ENCODE measurements at places on chromosomes 6 and 20. TPM values are rescaled to one million over a fixed set of nuclear protein-coding genes. Genes with fewer than 3 reads are reported as not detected.

GRCh38 chr6:158560836-158561320 lies 987 bp downstream of the TMEM181 start:
- peak; percentile 17 for DNase-seq

DNA sequence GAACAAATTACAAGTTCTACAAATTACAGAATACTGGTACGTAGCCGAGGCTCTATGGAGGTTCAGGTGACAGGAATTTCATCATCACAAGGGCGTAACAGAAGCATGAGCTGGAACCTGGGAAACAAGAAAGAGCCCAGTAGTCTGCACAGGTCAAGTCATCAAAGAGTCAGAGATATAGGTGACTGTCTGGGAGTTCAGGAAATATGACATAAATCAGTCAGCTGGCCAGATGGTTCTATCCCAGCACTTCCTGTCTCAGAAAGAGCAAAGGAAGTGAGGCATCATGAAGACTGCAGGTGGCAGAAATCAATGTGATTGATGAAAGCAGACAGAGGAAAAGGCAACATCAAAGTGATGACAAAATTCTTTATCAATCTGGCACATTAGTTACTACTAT lies 23.3 kb downstream of the MYCT1 start:
- DNase-seq: no peak

DNA sequence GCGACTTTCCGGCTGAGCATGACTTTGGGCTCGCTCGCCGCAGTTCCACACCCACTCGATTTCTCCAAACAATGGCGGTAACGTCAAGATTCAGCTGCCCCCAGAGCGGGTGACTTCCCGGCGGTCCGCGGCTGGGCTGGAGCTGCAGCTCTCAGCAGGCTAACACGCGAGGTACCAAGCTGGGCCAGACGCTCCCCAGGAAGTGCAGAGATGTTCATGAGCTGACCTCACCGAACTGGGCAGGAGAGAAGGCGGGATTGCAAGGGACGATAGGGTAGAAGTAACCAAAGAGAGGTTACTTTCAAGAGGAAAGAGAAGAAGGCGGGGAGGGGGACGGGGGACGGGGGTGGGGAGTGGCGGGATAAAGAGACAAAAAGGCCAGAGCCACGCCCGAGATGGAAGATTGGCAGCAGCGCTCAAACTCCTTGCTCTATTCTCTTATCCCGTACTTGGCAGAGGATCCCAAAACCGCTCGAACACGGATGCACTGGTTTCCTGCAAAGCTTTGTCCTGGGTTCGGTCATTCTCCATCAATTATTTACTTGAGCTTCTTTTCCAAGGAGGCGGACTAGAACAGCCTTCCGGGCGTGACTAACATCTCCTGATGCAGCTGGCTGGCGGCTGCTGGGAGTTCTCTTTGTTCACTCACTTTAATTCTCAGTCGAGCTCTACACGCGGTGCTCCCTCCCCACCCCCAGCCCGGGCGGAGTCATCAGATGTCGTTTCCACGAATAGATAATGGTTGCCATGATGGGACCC lies at the start of gene MTCL3:
MTCL3 (minus strand) TSS at position 626 of the 759 bp plus-strand sequence.
- peak; percentile 18 for DNase-seq

DNA sequence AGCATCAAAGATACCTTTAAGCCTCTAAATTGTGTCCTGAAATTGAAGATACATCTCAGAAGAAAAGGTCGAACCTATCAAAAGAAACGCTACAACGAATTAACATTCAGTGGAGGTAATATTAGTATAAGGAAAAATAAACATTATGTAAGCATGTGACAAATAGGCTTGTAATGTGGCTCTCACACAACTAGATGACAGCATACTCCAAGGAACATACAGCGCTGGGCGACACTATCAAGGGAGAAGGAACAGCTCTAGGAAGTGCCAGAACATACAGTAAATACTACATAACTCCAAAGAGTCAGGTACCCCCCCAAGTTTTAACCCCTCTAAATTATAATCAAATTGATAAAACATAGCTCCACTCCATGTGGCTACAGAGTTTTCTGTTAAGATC lies 103.5 kb downstream of the LAMP5 start:
- DNase-seq: no peak

DNA sequence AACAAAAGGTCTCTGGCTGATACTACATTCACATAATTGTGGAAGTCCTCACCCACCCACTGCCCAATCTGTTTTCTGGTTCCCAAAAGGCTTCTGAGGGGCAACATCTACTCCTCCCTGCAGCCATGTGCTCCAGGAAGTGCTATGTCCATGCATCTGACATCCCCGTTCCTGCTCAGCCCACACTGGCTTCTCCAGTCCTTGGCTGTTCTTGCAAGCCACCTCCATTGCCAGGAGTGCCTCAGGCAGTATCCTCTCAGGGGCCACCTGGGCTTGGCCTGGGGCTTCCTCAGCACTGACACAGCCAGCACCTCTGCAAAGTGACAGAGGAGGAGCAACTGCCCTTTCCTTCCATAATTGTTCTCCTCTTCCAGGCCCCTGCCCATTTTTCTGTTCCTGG lies 18.3 kb downstream of the ARHGAP18 start:
- no peak for DNase-seq

- DNase-seq: no peak
These were observed 51.6 kb downstream of the UBE2V1 start for GRCh38 chr20:50061151-50062005.

DNA sequence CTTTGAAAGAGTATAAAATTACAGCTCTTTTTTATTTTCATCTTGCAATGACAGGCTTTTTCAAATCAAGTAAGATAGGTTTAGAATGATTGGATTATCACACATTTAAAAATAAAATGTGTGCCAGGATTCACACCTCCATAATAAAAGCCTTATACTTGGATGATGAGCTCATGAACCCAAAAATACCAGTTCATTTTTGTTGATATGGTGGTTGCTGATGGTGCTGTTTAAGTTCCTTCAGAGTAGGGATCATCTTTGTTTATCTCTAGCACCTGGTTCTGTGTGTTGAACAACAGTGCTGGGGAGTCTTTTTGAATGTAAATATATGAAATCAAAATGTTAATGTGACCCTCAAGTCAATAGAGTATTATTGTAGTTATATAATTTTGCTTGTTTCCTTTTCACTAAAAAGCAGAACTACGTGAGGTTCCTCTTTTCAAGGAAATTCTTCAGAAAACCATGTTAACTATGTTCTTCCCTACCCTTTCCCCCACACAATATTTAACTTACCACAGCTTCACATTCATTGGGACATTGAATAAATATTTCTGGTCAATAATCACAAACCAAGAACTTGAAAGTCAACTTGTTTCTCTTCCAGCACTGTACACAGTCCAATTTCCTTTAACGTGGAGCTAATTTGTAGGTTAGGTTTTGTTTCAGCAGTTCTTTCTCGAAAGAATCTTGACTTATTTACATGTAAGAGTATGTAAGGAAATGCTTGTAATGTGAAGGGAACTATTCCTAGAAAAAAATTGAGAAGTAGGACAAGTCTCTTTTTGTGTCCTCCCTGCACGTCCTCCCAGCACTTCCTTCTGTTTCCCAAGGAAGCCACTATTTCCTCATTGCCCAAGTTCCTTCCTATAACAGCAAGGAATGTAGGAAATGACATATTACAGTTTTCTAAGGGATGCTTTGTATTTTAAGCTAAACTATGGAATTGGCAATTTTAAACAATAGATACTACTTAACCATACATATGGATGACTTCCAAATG lies 945.9 kb upstream of the CITED2 start:
- no peak for DNase-seq

DNA sequence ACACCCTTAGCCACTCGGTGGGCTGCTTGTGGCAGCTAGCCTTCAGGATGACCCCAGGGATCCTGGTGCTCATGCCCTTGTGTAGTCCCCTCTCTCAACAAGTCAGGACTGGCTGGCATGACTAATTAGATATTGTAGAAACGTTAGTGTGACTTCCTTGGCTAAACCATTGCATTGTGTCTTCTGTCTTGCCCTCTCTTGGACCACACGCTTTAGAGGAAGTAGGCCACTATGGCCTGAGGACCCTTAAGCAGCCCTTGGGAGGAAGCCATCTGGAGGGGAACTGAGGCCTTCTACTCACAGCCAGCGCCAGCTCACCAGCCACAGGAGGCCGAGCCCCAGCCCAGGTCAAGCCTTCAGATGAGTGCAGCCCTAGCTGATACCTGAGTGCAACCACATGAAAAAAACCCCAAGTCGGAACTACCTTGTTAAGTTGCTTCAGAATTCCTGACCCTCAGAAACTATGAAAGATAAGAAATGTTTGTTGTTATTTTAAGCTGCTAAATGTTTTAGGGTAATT lies 10.1 kb downstream of the ANGPT4 start:
- DNase-seq: no peak

DNA sequence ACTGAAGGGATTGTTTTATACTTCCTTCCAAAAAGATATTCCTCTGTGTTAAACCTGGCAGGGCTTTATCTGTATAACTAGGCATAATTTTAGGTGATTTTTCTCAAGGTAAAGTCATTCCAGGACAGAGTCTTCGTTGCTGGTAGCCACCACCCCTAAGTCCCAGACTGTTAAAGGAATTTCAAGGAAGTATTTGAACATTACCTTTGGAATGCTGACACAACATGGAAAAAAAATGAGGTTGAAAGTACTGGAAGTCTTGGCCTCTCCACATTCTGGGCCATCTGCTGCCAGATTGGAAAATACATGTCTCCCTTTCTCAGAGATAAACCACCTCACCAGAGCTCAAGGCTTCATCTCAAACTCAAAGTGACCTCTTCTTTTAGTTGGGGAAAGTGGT lies 27.0 kb upstream of the ETV7 start:
- DNase-seq: no peak

- no peak for DNase-seq
These were observed 408.6 kb upstream of the IMPG1 start for GRCh38 chr6:76481101-76481500.

- DNase-seq: no peak
These were observed 52.9 kb downstream of the EPHA7 start for GRCh38 chr6:93366506-93366905.

GRCh38 chr6:32790306-32790705 lies 26.5 kb downstream of the HLA-DOB start:
- DNase-seq: no peak

- no peak for DNase-seq
These were observed 21.0 kb downstream of the TUBB2B start for GRCh38 chr6:3206339-3207015.

- no peak for DNase-seq
These were observed 13.5 kb upstream of the XRN2 start for GRCh38 chr20:21289651-21290050.

- no peak for DNase-seq
These were observed 25.0 kb downstream of the TAB2 start for GRCh38 chr6:149342525-149342924.

DNA sequence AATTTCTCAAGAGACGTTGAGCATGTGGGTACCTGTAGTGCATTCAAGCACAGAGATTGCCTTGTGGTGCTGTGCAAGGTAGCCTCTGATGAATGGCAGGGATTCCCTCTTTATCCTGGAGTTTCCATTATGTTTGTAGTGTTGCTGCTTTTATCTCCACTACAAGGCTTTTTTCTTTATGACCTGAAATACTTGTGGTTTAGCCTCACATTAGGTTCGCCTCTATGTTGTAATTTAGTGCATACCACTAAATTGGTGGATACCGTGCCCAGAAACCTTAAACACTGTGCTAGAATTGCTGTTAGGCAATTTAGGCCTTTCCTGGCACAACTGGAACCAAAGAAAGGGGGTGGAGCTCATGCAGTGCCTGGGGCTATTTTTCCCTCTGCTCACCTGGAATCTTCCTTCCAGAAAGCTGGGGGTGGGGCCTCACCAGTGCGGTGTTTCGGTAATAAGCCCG lies 76.8 kb downstream of the NCOA7 start:
- DNase-seq: no peak

GRCh38 chr6:89494131-89494793 lies 61.3 kb downstream of the ANKRD6 start:
- no peak for DNase-seq

- DNase-seq: no peak
These were observed 36.3 kb upstream of the SLCO4A1 start for GRCh38 chr20:62606016-62606415.

DNA sequence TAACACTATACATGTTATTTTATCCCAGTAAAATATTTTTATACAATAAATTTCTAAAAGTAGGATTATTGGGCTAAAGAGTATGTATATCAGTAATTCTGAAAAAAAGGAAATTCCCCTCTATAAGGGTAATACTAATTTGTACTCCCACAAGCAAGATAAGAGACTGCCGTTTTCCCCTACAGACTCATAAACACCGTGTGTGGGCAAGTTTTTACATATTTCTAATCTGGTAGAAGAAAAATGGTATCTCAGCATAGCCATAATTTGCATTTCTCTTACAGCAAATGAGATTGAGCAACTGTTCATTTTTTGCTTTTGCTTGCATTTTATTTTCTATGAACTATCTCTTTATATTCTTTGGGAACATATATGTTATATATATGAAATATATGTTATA lies 26.0 kb upstream of the MYMX start:
- no peak for DNase-seq

DNA sequence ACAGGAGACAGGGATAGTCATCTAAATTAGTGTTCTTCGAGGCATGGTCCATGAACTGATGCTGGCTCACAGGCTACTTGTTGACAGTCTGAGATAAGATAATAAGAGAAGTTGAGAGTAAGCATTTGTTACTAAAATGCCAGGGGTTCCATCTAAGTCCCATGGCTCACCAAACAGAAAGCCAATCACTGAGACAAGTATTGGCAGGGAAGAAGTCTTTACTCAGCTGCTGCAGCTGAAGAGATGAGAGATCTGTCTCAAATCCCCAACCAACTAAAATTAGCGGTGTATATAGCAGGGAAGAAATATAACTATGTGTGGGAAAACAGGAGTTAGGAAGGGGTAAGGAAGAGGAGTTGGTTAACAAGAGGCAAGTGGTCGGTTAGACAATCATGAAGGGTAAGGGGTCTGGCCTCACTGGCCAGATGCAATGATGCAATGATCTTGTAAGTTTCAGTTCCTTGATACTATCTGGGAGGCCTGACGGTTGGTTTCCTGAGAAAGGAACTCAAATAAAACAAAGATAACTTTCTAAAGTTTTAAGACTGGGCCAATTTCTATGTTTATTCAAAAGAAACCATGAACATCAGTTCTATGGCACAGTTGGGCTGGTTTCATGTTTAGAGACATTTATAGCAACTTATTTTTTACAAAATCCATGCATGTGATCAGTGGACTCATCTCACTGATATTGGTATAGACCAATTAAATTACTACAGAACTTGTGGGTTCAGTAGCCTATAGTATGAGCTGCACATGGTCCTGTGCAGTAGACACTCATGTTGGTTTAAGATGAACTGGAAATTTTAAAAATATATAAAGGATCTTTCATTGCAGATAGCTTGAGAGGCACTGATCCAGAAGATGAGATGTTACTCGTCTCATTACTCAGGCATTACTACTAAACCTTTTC lies 9.9 kb upstream of the HEBP2 start:
- no peak for DNase-seq

EDN1 gene
- 0.10 TPM for total RNA-seq

EGFL8 gene
- 8.6 TPM for total RNA-seq

ADA gene
- 103 TPM for total RNA-seq

GPSM3 gene
- 282 TPM for total RNA-seq

TMC2 gene
- not detected for total RNA-seq

MLN gene
- not detected for total RNA-seq

NKAIN2 gene
- total RNA-seq: not detected

MYLK2 gene
- total RNA-seq: 0.87 TPM

Data from activated CD4-positive, alpha-beta T cell treated with anti-CD3 and anti-CD28 coated beads, Interleukin-2, amount 10 ng/mL, durations not matched to agents 7 days and 5 days (primary cell).